ENCODE measurements at places on chromosomes 2 and 18.

DNA sequence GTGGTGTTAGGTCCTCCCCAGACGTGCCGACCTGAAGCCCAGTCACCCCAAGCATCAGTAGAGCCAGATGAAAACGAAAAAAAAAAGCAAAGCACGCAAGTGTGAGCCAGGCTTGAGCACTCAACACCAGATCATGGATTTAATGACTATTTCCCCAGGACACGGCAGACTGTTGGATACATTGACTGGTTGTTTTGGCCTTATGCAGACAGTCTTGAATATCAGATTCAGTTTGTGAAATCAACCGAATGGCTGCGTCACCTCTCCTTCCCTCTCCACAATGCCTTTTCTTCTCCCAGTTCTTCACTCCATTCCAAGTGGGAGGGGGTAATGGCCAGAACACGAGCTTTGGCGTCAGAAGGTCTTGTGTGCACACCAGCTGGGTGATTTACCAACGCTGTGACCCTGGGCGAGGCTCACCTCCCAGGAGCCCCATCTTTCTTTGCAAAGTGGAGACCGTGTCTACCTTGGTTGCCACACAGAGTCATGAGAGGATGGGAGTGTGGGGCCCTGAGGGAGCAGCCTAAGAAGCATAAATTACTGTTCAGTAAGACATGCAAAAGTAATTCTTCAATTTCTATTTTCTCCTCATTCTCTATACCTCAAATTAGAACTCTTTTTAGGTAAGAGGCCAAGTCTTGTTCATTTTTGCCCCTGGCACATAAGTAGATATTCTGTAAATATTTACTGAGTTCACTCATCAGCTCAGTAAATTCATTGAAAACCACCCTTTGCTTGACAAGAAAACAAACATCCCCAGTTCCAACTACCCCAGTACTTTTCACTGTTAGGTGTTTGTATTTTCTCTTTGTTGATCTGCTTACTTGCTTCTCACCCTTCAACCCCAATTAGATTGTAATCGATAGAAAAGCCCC, 181.1 kb upstream of the COPS8 start:
- no peak for DNase-seq

DNA sequence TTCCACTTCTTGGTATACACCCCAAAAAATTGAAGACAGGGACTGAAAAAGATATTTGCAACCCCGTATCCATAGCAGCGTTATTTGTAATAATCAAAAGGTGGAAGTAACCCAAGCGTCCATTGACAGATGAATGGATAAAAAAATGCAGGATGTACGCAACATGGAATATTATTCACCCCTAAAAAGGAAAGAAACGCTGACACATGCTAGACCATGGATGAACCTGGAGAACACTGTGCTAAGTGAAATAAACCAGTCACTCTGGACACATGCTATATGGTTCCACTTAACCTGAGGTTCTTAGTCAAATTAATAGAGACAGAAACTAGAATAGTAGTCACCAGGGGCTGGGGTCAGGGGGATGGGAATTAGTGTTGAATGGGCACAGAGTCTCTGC, 38.6 kb upstream of the PRLH start:
- DNase-seq = no peak

DNA sequence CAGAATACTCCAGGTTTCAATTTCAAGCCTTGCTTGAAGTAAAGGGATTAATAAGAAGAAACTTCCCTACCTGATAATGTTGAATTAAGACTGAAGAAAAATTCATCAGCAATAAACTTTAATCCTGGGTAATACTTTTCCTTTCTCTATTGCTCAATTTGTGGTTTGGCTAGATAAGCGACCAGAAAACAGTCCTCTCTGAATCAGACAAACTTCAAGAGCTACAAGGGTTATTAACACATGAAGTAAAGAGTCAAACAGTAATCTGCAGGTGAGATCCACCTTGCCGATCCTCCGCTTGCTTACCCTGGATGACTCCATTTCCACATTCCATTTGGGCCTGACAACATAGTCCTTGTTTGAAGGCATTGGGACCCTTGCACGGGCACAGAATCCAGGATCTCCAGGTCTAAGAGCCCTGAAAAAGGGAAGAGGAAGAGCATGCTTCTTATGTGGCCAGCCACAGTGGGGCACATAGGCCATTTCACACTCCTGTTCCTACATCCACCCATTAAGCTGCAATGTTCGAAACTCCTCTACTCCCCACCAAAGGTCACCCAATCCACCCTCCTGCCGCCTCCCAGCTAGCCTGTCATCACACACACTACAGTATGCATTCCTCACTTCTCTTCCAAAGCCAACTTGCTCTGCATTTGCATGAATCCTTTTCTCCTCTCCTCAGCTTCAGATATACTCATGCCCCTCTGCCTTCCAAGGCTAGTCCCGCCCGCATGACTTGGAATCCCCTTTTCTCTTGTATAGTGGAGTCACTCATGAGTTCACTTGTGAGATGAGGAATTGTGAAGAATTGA, 39.8 kb downstream of the IWS1 start:
- DNase-seq = no peak

DNA sequence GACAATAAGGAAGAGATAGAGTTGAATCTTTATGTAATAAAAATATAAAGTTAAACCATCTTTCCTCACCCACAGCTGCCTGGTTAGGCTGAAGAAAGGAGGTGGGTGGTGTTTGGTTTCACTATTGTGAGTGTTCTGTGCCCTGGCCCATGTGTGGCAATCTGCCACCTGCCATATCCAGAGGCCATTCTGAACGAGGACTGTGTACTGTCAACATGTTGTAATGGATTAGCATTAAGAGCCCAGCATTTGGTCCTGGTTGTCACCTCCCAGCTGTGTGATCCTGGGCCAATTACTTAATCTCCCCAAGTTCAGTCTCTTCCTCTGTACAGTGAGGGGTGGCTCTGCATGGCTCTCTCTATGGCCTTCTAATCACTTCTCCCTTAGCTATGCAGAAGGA, 118.2 kb upstream of the SEC11C start:
- no peak for DNase-seq

DNA sequence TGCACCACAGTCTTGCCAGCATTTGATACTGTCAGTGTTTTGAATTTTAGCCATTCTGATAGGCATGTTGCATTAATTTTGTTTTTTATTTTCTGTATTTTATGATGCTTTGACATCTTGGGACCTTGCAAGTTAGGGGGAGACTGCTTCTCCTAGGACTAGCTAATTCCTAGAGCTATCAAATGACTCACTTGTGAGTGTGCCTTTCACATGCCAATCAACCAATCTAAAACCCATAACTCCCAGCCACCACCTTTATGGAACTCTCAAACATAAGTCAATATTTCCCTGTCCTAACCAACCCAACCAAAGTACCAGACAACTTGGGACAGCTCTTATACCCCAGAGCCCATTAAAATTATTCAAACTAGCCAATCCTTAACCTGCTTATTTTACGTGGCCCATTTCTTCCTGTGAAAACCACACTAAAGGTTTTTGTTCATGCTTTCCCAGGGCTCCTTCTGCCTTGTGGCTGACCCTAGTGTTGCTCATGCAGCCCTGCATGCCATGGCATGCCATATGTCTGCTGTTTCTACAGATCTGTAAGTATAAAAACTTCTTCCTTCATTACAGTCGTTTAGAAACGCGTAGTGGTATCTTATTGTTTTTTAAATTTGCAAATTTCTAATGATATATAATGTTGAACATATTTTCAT, 230.1 kb downstream of the GPD2 start:
- DNase-seq = no peak

DNA sequence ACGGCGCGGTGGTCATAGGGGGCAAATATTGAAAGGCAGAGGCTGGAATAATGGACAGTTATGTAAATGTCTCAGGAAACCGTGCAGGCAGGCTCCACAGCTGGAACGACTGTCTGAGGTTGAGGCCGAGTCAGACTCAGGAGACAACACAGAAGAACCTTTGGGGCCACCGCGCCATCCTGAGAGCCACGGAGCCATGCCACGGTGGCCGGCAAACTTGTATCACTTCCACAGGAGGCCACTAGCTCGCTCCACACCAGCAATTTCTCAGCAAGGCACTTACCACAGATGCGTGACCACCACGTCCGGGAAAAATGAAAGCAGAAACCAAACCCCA, 156.7 kb upstream of the SALL3 start:
- DNase-seq = no peak

DNA sequence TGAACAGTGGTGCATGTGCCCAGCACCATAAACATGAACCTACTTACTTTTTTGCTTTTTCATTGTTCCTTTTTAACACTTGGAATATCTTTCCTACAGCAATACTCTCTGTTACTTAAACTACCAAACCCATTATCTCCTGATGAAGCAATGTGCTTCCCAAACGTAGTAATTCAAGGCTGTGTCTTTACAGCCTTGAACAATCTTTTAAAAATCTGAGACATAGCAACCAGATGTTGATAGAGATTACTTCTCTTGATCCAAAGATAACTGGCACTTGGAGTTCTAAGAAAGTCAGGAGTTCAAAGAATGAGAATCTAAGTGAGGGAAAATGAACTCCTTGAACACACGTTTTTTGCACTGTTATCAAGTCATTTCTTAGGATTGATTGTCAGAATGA, 40.4 kb downstream of the ATP8B1 start:
- DNase-seq = no peak

DNA sequence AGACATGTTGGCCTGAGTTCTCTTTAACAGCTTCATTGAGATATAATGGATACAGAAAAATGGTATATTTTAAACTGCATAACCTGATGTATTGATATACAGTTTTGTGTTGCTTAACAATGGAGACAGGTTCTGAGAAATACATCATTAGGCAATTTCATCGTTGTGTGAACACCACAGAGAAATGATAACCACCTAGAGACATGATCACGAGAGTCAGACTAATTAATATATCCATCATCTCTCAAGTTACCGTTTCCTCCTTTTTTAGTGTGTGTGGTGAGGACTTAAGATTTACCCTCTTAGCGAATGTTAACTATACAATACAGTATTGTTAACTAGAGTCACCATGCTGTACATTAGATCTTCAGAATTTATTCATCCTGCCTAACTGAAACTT, 178.1 kb downstream of the FMNL2 start:
- no peak for DNase-seq

GRCh38 chr2:68653538-68653982, 10.2 kb downstream of the PROKR1 start:
- no peak for DNase-seq

- no peak for DNase-seq
Measured at GRCh38 chr18:70420146-70420898, 131.5 kb downstream of the SOCS6 start.

DNA sequence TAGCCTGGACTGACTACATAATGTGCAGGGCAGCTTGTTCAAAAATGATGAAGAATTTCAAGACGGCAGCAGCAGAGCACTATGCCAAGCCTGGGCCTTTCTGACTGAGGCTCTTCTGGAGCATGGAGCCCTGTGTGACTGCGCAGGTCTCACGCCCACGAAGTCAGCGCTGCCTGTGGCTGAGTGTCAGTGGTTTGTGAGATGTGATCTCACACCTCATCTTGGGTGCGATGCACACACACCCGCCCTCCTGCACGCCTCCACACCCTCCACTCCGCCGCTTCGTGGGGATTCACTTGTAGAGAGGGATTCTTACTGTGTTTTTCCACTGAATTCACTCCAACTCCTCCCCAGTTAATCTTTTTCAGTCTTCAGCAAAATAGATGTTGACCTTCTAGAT, 103.9 kb downstream of the VIT start:
- peak; percentile 26 for DNase-seq

GRCh38 chr2:97840198-97840597, 126.8 kb downstream of the ZAP70 start:
- no peak for DNase-seq

DNA sequence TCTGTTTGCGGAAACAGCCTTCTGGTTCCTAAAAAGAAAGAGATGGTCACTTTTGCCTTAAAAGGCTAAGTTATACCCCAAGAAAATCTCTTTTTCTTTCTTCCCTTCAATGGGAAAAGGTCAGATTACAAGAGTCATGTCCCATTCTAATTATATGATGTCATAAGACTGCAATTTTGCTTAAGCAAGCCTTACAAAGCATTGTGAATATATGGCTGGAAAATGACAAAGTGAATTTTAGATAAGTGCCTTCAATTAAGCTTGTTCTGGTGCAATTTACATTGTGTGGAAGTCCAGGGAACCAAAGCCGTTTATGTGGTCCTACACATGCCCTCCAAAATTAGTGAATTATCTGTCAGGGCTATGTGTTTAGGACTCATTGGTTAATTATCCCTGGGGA, 7.6 kb upstream of the BMP10 start:
- no peak for DNase-seq

DNA sequence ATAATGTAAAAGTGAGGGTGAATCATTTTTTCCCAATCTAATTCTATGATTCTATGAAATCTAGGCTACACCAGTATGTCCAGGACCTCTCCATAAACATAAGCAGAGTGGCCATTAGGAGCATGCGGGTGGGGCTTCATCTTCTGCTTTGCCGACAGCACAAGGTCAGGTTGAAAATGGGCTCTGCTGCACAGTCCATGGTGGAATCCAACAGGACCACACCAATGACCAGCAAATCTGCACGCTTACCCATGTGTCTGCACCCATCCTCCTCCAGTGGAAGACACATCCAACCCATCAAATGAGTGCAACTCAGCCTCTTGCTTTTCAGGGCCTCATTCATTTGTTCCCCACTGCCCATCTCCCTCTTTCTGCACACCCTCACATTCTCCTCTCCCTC, 43.3 kb upstream of the SKOR2 start:
- DNase-seq = no peak

GRCh38 chr2:13968811-13969210, 663.7 kb upstream of the LRATD1 start:
- no peak for DNase-seq

DNA sequence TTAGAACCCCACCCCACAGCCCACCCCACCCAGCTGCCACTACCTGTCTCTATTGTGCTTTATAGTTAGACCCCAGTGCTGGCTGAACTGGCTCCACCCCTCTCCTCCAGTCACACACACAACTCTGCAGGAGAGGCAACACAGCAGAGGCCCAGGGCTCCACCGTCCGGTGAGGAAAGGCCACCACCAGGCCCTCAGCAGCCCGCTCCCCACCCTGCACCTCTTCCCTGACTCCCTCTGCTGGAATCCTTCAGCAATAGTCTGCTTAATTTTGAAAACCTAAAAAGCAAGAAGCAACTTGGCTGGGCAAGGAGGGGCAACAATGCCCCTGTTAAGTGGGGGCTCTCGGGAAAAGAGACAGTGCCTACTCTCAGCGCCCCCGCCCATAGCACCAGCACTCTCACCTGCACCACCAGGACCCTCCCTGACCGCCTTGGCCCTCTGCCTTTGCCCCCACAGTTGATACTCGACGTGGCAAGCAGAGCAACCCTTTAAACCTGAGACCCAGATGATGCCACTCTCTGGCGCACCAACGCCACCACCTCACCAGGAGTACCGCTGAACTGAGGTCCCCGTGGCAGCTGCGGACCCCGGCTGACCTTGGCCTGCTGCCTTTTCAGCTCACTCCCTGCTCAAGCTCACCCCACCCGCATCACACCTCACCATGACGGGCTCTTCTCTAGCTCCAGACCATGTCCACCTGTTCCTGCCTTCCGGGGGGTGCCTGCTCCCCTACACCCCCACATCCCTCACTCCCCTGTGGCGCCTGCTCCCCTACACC, 45.7 kb downstream of the NDUFA10 start:
- DNase-seq = no peak

GRCh38 chr2:158650646-158651357, 144.3 kb upstream of the DAPL1 start:
- no peak for DNase-seq

GRCh38 chr2:42223855-42224268, 54.7 kb downstream of the EML4 start:
- DNase-seq = no peak
